ENCODE measurements at places on chromosomes 12 and 14.
A peak's percentile ranks its signal among the peaks of the same experiment; 100 is the strongest.

GRCh38 chr14:55600784-55601561, 21.0 kb downstream of the KTN1 start:
- DNase-seq, result no peak

- no peak for DNase-seq
Measured at GRCh38 chr12:81573228-81573627, 185.9 kb downstream of the PPFIA2 start.

DNA sequence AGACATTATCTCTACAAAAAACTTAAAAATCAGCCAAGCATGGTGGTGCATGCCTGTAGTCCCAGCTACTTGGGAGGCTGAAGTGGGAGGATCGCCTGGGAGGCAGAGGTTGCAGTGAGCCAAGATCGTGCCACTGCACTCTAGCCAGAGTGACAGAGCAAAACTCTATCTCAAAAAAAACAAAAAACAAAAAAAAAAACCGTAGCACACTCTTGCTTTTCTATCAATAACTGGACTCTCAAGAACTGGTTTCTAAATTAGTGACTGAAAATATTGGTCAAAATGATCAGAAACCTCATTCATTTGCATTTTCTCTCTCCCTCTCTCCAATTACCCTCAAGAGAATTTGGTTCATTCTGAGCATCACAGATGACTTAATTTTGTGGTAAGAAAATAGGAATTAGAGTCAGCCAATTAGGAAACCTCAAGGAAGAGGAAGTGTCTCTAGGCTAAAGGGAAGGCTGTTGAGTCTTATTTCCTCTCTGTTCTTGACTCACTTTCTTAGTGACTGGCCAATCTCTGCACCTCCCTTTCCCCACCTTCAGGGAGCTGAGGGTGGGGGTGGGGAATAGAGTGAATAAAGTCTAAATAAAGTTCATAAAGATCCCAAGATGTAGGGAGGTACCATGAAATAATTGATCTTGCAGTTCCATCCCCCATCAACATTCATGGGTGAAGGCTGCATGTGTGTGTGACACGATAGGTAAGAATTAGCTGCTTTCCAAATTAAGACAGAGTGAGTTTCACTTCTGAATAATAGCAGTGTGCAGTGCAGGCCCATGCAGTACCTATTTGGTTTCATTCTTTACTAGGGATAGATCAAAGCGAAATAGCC, 6.8 kb upstream of the PSMA6 start:
- peak; percentile 95 for DNase-seq

DNA sequence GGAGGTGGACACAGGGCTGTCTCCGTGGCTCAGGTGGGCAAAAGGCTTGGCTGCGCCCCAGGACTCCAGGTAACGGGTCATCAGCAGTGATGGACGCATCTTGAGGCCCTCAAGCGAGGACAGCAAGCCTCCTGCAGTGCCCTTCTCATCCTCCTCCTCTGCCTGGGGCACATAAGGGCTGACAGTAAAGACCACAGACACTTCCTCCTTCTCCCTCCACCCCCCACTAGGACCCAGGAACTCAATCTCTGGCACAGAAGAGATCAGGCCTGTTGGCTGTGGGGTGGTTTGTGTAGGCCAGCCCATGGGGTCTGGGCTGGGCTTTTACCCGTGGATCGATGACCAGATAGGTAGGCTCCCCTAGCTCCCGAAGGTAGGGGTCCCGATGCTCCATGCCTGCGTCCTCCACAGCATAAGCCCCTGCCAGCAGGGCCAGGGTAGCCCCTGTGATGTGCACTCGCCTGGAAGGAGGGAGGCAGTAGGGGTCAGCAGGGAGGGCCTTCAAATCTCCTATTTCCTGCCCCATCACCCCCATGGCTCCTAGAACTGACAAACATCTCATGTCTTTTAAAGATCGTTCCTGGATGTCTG, 5.7 kb downstream of the ADCY4 start:
- no peak for DNase-seq

- DNase-seq, result no peak
Measured at GRCh38 chr14:55316564-55316963, 45.3 kb downstream of the FBXO34 start.

DNA sequence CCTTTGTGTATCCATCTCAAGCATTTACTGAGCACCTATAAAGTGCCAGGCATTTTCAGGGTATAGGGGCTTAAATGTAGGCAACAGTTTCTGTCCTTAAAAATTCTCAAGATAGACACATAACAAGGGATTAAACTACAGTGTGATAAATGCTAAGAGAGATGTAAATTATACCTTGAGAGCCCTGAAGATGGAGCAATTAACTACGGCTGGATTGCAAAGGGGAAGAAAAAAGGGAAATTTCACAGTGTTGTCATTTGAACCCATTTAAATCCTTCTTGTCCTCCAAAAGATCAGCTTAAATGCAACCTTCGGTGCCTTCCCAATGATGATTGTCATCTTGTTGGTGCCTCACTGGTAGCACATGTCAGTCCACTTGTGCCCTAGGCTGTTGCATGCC, 11.5 kb upstream of the IL26 start:
- no peak for DNase-seq

DNA sequence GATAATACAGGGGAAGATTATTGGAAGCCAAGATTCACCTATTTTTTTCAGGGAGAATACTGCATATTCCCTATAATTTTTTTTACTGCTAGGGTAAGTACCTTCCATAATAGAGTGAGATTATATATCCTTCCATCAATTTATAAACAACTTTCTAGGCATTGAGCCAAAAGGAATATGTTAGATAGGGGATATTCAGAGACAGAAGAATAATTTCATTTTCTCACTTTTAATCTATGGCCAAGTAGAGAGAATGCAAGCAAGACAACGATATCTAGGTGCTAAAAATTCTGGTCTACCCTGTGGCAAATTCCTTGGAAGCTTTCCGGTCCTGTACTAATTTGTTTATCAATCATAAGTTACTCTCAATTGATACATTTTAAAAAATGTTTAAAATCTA, 69.7 kb upstream of the STAC3 start:
- DNase-seq, result no peak

DNA sequence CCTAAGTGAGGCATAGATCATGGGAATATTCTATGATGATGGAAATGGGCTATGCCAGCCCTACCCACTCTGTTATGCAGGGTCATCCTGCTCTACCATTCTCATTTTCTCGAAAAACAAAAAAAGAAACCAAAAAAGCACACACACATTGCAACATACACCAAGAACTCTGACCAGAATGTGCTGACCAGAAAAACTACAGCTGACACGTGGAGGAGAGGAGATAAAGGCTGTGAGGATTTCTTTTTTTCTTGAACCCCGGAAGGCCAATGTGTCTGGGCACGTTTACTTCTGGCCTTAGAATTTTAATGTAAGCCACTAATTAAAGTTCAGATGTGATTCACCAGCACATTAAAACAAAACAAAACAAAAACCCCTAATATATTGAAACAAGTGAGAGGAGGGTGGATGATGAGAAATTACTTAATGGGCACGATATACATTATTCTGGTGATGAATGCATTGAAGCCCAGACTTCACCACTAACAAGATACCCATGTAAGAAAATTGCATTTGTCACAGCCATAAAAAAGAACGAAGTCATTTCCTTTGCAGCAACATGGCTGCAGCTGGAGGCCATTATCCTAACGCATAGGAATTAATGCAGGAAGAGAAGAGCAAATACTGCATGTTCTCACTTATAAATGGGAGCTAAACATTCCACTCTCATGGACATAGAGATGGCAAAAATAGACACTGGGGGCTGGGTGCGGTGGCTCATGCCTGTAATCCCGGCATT, 66.3 kb upstream of the PLEKHG3 start:
- DNase-seq, result no peak

- DNase-seq, result no peak
Measured at GRCh38 chr12:46221255-46222128, 47.4 kb downstream of the SLC38A1 start.

- peak; percentile 35 for DNase-seq
Measured at GRCh38 chr12:108930155-108930554, 50.3 kb downstream of the DAO start.

- peak; percentile 45 for DNase-seq
Measured at GRCh38 chr12:1939801-1940607, 21.6 kb upstream of the CACNA2D4 start.

DNA sequence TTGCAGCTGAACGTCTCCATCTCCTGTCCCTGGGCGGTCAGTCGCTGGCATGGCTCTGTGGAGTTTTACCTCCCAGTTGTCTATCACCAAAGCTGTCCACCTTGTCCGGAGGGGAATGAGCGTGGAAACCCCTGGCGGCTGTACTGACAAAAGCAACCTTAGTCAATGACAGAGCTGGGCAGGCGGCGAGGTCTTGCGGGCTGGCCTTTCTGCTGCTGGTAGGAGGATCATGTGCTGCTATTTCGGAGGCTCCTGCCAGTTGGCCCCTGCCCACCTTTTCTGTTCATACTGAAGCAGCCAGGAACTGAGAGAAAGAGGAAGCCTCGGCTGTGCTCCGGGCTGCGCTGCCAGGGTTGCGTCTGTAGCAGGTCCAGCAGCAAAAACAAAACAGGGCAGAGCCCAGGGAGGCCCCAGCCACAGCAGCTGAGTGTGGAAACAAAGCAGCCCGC, 57.7 kb downstream of the HMGA2 start:
- DNase-seq, result no peak

DNA sequence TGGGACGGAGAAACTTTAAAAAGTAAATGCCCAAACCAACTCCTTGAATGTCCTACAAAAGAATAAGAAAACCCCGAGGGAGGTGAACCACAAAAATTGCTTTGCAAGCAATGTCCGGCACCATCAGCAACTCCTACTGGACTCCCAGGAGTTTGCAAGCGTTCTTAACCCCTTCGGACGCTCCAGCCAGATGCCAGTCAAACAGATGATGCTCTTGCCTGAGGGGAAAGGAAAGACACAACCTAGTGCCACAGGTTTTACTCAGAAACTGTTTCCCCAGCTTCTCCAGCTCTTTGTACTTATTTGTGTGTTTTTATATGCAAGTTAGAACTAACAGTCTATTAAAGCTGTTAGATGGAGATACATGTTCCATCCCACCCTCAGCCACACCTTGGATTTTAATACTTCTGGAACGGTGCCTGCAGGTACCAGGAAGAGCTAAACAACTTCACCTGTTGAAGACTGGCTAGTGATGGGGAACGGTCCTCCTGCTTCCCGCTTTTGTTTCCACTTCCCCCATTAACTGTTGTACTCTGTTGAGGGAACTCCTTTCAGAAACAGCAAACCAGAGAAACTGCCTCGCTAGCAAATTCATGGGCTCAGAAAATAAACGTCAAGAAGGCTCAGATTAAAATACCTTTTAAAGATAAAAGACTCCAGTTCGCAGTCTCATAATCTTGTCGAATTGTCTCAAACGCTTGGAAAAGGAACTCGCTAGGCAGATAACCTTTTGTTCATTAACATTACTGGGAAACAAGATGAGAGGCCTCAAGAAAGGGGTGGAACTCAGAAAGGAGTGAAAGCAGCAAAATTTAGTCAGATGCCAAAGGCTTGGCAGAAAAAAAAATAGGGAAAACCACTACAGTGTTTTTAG, 1.1 kb upstream of the FERMT2 start:
- DNase-seq, result no peak

DNA sequence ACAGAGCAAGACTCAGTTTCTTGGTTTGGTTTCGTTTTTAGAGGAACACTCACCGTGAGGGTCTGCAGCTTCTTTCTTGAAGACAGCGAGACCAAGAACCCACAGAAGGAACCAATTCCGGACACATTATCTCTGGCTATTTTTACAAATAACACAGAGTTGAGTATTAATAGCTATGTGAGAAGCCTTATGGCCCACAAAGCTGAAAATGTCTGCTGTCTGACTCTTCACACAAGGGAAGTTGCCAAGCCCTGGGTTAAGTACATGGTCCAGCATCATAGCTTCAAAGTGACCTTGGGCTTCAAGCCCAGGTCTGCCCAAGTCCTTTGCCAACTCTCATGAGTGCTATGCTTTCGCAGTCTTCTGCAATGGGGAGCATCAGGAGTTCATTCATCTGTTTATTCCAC, 2.6 kb upstream of the LGMN start:
- DNase-seq, result peak; percentile 67

GRCh38 chr14:52029881-52030280, 39.0 kb downstream of the NID2 start:
- no peak for DNase-seq

- DNase-seq, result no peak
Measured at GRCh38 chr14:65354715-65355114, 57.8 kb upstream of the FUT8 start.

DNA sequence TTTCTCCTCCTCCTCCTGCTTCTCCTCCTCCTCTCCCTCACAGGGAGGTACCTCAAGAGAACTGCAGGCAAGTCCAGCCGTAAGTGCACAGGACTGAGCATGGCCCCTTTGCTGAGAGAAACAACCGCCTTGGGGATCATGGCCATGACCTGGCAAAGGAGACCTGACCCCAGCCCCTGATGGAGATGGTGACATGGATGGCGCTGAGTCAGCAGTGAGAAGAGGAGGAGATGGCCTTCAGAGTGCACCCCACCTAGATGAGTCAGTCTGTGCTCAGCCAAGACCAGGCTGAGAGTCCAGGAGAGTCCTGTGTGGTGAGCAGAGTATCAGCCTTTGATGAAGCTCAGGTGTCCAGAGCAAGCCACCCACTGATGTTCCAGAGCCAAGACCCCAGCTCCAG, 36.4 kb downstream of the MEG3 start:
- no peak for DNase-seq

- DNase-seq, result no peak
Measured at GRCh38 chr12:117377758-117378157, 16.3 kb upstream of the NOS1 start.

- DNase-seq, result no peak
Measured at GRCh38 chr12:119956047-119956446, 33.0 kb upstream of the BICDL1 start.

DNA sequence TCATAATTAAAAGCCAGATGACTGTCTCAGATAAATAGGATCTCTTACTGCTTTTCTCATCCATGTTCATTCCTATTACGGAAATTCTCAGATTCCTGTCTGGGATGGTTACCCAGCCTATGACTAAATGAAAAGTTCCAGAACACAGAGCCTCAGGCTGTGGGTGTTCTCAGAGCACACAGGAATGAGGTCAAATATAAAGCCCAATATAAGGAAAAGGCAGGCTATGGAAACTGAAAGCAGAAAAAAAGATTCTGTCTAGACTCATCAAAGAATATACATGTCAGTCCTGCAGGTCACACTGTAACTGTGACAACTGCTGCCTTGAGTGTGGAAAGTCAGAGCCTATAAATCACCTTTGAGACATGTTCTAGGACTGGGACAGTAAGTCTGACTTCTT, 64.3 kb downstream of the DCAF5 start:
- DNase-seq, result no peak
